Naive thymus-derived CD4-positive, alpha-beta T cell (primary cell): ENCODE measurements at places on chromosomes 13 and 19.

- no peak for DNase-seq
These were observed 173.5 kb upstream of the LSM14A start for GRCh38 chr19:33998739-33999345.

GRCh38 chr19:29587518-29587986 is 18.5 kb upstream of the POP4 start:
- DNase-seq: no peak

GRCh38 chr19:30135093-30135757 is 193.2 kb downstream of the URI1 start:
- DNase-seq: no peak

DNA sequence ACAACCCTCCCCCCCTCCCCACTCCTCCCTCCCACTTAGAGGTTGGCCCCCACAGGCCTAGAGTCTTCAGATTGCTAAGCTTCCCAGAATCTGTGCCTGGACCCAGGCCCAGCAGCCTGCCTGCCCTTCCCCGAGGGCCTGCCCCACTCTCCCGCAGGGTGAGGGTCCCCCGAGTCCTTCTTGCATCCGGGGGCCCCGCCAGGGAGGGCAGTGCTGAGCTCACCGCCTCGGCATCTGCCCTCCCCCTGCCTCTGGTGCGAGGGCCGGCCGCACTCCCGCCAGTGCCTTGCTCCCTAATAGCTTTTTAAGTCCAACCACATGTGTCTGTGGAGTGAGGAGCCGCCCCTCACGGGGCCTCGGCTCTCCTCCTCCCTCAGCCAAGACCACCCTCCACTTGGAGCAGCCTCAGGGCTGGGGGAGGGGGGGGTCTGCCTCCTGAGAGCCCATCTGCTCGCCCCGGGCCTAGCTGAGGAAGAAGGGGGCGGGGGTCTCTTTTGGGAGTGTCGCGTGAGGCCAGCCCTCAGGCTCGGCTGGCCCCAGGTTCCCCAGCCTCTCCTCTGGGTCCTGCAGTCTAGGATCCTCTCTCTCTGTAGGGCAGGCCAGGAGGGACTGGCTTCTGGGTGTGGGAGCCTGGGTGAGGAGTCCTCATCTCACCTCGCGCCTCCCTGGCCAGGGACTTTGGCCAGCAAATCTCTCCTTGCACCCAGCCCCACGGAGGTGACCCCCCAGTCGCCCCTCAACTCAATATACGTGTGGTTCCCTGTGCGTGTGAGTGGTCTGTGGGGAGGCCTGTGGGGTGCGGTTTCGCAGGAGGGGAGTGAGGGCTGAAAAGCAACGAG is 47.2 kb downstream of the LYL1 start:
- no peak for DNase-seq

- no peak for DNase-seq
These were observed 56.6 kb downstream of the COL4A1 start for GRCh38 chr13:110250258-110250891.

- DNase-seq: no peak
These were observed 2.1 kb downstream of the POU4F1 start for GRCh38 chr13:78601124-78601873.

DNA sequence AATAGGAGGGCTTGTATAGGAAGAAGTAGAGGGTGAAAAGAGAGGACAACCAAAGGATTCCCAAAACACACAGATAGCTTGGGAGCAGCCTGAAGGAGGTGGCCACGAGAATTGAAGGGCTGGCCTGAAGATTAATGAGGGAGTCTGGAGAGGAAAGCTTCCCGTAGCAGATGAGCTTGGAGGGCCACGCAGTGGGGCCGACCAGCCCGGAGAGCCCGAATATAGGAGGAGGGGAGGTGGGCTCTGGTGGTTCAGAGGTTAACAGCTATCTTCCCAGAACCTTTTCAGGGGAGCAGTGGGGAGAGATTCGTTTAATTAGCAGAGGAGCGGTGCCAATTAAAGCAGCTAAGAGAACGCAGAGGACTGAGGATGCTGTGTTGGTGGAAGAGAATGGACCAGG is 154.9 kb downstream of the STK24 start:
- DNase-seq: no peak

- DNase-seq: peak; percentile 26
These were observed 36.0 kb upstream of the UBL3 start for GRCh38 chr13:29886446-29886845.

DNA sequence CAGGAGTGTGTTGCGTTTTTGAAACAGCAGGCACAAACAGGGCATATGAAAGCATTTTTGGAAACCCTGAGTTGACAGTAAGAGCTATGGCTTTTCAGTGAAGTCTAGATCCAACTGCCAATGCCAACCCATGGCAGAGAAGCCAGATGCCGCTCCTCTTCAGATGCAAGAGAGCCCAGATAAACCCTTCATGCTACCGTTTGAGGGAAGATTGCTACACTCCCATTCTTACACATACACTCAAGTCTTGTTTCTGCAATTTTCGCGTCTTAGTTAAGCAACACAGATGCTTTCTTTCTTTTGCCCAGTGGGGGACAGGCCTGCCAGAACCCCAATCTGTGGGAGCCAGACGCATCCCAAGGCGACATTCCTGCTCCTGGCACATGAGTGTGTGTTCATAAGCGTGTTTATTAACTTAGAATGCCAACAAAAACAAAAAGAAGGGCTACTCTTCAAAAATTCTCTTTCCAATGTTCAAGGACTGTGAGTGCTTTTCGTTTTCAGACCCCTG is 10.4 kb downstream of the BORCS8 start:
- DNase-seq: no peak

GRCh38 chr19:11205939-11206570 is 8.7 kb upstream of the KANK2 start:
- no peak for DNase-seq

DNA sequence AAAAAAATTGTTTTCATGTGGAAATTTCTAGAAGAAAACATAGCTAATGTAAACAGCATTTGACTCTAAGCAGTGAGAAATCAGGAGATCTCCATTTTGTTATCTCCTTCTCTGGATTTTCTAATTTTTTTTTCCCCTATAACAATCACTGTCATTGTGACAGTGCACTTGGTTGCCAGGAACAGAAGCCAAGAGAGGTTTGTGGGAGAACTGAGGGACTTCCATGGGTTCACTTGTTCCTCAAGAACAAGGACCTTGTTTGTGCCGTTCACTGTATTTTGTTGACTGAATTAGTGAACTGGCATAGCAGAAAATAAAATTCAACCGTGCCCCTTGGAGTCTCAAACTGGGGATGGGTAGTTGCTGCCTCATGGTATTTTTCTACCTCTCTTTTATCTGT is 17.1 kb downstream of the SHISA7 start:
- DNase-seq: no peak

DNA sequence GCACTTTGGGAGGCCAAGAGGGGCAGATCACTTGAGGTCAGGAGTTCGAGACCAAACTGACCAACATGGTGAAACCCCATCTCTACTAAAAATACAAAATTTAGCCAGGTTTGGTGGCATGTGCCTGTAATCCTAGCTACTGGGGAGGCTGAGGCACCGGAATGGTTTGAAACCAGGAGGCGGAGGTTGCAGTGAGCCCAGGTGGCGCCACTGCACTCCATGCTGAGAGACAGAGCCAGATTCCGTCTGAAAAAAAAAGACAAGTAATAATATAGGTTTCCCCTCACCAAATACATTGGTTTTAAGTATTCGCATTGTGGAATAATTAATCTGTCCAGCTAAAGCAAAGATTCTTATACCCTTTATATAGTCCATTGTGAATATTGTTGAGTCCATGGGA is 1544.6 kb downstream of the OLFM4 start:
- DNase-seq: no peak

DNA sequence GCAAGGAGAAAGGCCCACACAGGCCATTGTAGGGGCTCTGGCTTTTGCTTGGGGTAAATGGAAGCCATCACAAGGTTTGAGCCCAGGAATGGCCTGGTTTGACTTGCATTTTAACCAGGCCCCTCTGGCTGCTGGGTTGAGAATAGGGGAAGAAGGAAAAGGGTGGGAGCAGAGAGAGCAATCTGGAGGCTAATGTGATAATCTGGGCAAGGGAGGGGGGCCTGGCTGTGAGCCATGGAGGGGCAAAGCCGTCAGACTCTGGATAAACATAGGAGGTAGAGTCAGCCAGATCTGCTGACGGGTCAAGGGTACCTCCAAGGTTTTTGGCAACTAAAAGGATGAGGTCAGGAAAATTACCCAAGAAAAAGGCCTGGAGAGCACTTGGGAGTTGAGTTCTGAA is 41.6 kb downstream of the RFX2 start:
- no peak for DNase-seq

- DNase-seq: no peak
These were observed 28.5 kb downstream of the MED4 start for GRCh38 chr13:48066310-48066989.

DNA sequence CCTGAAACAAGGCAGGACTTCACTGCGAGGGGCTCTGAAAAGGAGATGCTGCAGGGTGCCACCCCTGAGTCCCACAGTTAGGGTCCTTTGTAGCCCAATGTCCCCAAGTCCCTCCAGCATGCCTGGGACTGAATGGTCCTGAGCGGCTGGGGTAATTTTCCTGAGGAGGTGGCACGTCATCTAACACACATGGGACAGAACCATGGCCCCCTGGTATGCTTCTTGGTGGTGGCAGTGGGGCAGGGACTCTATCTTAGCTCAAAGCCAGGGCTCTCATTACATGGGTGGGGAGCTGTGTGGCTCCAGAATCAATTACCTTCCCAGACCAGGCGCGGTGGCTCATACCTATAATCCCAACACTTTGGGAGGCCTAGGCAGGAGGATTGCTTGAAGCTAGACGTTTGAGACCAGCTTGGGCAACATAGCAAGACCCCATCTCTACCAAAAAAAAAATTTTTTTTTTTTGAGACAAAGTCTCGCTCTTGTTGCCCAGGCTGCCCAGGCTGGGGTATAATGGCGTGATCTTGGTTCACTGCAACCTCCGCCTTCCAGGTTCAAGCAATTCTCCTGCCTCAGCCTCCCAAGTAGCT is 7.9 kb upstream of the SLC7A9 start:
- DNase-seq: no peak

DNA sequence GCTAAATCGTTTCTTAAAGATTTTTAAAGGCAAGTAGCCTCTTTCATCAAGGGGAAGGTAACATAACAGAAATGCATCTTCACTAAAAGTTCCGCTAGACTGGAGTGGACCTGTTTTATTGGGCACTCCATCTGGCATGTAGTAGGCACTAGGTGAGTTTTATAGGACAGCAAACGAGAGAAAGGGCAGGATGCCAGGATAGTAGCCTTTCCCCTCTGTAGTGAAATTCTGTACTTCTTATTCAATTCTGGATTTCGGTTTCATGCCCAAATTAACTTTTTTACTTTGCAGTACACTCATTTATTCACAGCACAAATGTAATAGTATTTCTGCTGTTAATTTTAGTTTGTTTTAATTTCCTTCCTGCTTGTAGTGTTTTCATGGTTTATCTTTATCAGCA is 45.2 kb downstream of the GPR180 start:
- no peak for DNase-seq

GRCh38 chr13:43647471-43647870 is 139.3 kb downstream of the ENOX1 start:
- DNase-seq: no peak

- no peak for DNase-seq
These were observed 21.8 kb downstream of the ARRDC2 start for GRCh38 chr19:18029617-18030338.

DNA sequence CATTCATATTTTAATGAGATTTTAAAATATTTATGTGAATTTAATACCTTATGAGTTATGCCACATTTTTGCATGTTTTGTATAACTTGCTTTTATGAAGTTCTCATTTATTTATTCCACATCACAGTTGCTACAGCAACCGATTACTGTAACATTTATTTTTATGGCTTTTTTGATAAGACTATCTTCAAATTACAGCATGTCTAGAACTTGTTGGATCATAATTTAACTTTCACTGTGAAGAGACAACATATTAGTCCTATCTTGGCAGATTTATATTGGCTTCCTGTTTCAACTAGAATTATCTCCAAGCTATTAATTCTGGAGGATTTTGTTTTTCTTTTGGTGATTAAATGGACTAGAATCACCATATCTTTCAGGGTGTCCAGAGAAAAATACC is 793.7 kb upstream of the SLITRK5 start:
- DNase-seq: no peak

- DNase-seq: no peak
These were observed 14.5 kb downstream of the SHISA2 start for GRCh38 chr13:26037302-26037701.

- peak; percentile 85 for DNase-seq
These were observed 32.2 kb downstream of the ZNF136 start for GRCh38 chr19:12194827-12195731.

DNA sequence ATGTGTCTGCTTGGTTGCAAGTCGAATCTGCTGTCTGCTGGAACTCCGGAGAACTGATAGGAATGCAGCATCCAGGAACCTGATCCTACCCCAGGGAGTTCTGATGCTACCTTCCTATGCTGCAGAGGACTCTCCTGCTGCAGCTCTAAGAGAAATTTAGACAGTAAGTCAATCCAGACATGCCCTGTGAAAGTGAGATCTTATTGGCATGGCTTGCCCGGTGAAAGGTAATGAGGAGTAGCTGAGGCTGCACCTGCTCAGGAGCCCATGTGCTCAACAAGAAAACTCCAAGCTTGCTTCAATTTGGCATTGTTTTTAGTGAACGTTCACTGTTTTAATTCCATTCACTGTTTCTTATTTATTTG is 217.3 kb upstream of the SERP2 start:
- no peak for DNase-seq

DNA sequence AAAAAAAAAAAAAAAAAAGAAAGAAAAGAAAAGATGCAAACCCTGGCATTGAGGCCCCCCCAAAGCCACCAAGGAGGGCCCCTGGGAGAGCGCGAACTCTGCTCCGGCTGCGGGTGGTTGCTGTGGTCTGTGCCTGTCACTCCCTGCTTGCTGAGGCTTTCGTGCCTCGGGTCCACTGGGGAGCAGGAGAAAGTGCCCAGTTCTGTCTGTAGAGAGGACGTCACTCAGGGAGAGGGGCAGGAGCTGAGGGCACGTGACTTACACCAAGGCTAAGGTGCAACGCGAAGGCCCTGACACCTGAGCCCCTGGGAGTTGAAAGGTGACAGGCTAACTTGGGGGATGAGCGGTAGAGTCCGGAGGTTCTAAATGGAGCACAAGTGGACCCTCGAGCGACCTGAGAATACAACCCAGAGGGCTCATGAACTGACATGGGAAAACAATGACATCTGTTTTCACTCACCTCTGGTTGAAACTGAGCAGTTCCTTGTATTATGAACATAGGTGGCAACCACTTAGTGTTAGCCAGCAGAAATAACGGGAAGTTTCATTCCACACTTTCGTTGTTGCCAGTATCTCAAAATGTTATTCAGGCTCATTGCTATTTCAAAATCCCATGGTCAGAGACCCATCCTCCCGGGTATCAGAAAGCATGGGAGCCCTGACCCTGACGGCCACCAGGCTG is 69.2 kb upstream of the TM9SF2 start:
- DNase-seq: no peak

- DNase-seq: no peak
These were observed 11.2 kb downstream of the PPP6R1 start for GRCh38 chr19:55247621-55248099.

GRCh38 chr19:3682741-3683404 is 17.4 kb downstream of the PIP5K1C start:
- no peak for DNase-seq

- DNase-seq: no peak
These were observed 2.3 kb downstream of the LINGO3 start for GRCh38 chr19:2305452-2306280.
